NCI-H1930 (cell line): ENCODE measurements at places on chromosomes 2 and 18.

DNA sequence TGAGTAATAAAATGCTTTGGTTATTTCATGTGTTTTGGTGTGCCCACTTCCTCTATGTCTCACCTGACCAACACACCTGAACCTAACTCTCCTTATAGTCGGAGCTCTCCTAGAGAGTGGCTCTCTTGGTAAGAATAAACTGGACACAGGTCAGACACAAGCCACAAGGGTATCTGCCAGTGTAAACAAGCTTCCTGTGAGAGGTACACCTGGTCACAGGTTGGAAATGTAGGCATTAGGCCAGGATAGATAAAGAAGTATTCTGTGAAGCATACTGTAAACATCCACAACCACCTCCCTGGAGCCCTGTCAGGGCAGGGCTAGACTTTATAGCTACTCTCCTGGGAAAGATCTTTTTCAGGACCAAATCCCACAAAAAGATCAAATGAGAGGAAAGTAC, 69.4 kb downstream of the ZDBF2 start:
- no peak for DNase-seq

DNA sequence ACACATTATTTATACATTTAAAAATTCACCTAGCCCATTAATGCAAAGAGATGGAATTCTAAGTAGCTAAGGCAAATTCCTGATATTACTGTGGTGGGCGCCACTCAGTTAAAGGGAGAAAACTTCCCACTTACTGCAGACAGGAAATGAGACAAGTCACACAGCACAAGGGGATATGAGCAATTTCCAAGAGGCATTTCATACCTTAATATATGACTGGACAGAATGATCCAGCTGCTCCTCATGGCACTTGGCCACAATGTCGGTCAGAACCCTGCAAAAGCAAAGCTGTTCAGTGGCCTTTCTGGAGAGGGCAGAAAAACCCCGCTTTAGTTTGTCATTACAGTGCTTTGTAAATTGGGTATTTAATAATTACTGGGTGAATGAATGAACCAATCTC, 121.4 kb upstream of the CCDC195 start:
- DNase-seq = no peak

GRCh38 chr2:128028668-128029054, 802 bp upstream of the SAP130 start:
- DNase-seq = no peak

DNA sequence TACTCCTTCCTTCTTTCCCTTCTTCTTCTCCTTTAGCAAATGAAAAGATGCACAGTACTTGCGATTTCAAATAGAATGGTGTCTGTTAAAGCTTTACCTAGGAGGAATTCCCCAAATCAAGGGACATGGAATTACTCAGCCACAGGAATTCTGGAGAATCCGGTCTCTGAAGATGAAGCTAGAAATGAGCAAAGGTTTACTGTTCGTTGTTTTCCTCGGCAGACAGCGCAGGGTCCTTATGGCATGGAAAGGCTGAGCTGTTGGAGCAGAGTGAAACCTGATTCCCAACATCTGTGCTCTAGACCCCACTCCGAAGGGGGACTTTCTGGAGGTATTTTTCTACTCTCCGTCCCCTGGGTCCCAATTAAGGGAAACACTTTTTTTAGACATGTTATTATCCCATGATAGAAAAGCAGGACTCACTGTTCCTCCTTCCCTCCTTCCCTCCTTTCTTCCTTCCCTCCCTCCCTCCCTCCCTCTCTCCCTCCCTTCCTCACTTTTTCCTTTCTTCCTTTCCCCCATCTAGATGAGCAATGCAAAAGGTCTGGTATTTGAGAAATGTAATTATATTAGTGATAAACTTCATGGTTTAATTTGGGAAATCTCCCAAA, 47.1 kb downstream of the CDCA7 start:
- no peak for DNase-seq

GRCh38 chr2:235940330-235940729, 227.9 kb downstream of the GBX2 start:
- DNase-seq = no peak

GRCh38 chr18:68121826-68122225, 593.1 kb downstream of the TMX3 start:
- no peak for DNase-seq

DNA sequence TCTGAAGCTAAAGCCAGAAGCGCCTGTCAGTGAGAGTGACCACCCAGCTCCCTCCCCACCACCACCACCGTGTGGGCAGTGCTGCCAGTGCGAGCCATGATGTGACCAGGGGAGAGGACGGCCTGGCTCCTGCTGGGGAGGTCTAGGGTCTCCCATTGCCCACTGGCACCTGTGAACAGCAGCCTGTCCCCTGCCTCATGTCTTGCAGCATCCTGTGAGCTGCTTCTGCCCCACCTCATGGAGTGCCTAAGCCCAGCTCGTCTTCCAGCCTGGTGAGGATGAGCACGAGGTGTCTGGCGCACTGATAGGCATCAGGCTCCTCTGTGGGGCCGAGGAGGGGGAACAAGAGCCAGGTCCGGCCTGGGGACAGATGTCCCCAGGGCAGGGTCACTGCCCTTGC, 61.4 kb downstream of the FAM168B start:
- no peak for DNase-seq

DNA sequence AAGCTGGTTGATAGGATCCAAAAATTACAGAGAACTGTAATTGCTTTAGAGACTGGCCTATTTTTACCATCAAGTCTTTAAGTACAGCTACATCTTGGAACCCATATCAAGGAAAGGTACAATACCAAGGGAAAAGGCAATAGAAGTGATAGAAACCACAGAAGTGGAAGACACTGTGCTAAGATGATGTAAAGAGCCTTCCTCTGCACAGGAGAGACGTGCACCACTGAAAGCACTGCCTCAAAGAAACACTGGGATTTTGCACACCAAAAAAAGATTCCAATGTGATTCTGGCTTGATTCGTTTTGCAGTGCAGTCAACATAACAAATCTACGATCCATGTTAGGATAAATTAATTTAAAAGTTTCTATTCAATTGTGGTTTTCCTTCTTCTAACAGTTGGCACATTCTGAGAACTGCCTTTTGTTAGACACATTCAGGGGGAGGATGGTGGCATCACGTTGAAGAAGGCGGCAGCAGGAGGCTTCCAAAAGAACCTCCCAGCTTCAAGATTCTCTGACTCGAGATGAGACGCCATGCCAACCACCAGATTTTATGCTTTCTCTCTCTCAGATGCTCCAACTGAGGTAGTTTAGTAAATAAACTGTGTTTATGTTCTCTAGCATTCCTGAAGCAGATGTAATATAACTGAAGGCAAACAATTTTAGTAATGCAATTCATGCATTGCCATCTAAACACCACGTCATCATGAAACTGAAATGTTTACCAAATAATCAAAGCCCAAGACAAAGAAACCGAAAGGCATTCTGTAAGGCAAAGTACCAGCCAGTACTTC, 102.9 kb downstream of the BCL2 start:
- DNase-seq = no peak
